Progenitor cell of endocrine pancreas (in vitro differentiated cells): ENCODE measurements at places on chromosomes 3 and 15.

DNA sequence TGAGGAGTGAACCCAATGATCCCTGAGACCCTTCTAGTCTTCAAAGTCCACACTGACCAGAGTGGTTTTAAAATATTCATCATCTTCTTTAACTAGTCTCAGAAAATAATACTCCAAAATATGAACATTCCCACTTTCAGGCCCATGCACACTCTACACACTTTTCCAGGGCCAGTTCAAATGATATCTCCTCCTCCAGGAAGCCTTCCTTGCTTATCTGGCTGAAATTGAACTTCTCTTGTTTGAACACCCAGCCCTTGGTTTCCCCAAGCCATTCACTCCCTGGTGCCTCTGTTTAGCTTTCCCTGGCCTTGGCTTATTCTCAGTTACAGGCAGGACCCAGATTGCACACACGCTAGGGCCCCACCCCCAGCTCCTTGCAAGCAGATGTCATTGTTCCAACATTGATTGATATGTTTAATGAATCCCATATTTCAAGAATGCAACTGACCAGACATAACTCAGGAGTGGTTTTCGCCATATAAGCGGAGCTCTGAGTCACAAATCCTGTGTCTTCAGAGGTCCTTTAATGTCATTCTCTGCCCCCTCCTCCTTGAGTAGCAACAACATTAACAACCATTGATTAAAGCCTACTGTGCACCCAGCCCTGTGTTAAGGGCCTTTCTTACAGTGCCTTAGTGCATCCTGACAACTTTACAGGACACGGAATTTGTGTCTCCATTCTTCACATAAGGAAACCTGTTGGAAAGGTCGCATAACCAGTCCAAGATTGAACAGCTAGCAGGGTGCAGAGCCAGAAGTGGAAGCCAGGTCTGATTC is 2.1 kb downstream of the ITGA11 start:
- no peak for DNase-seq

GRCh38 chr3:104436506-104436905 is 930.2 kb upstream of the ALCAM start:
- DNase-seq = no peak

DNA sequence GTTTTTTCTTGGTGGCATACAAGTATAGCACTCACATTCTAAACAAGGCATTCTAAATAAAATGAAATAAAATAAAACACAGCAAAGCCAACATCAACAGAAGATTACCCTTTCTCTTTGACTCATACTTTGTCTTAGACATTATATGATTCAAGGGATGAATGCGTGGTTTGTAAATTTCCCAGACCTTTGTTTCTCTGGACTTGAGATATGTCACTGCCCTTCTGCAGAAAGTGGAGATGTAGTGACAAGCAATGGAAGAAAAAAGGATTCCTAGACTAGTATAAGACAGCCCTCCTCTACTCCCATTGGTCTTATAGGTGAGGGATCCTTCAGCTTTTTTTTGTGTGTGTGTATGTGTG is 22.4 kb downstream of the NANOGP8 start:
- no peak for DNase-seq

DNA sequence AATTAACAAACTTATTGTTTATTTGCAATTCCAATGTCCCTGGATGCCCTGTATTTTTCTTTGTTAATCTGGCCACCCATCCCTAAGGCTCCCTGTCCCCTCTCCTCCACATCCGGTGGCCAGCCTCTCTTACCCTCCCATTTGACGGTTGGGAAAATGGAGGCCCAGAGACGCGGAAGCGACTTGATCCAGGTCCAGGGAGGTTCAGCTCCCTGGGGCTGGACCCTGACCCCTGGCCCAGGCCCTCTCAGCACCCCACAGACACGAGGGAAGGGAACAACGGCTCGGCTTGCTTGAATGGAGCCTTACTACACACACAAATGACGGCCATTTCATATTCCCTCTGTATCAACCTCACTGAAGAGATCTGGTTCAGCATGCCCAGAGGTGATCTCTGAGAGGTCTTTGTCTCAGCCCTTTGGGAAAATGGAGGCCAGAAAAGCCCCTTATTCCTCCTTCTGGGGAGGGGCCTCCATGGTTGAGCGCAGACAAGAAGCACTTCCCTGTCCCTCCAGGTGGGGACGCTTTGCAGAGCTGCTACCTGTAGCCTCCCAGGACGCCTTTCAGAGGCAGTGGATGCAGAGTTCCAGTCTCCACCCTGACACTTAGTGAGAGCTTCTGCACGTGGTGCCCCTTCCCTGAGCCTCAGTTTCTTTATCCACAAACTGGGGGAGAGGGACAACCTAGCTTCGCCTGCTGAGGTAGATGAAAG is 82.1 kb downstream of the ATP2B2 start:
- DNase-seq = no peak

DNA sequence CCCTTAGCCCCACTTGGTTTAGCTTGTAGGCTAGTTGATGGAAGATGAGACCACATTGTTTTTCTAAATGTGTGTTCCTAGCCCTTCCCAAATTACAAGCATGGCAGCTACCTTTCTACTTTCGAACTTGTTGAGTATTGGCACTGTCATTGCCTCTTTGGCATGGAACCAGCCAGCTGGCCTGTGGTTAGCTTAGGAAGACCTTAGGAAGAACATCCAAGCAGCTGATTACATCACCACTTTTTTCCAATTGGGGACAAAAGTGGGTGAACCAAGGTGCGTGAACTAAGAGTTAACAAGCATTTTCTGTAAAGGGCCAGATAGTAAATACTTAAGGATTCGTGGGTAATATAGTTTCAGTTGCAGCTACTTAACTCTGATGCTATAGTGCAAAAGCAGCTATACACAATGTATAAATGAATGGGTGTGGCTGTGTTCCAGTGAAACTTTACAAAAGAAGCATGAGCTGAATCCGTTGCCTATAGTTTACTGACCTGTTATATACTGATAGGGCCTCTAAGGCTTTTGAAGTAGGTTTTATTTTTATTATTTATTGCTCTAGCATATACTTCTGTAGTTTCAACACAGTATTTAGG is 8.5 kb downstream of the KLHL18 start:
- no peak for DNase-seq

- DNase-seq = no peak
These were observed 20.1 kb downstream of the RFT1 start for GRCh38 chr3:53109891-53110771.

DNA sequence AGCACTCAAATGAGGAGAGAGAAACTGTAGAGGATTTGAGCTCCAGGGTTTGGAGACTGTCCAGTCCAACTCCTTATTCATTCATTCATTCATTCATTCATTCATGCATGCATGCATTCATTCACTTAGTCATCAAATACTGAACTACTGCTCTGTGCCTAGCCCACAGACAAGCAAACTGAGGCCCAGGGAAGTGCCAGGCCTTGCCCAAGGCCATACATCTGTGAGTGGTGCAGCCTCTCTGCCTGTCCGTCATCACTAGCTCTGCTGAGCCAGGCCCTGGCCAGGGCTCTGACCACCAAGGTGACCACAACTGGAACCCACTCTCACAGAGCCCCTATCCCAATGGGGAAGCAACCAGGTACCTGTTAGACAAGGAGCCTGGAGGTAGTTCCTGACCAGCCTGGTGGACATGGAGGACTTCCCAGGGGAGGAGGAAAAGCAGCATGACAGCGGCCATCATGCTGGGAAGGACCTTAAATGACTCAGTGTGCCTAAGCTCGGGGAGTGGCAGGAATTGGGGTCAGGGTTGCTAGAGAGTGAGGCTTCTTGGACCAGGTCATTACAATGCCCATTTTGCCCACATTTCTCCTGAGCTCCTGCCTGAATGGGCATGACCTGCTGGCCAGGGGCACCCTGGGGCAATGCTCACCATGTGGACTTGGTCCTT is 27.5 kb upstream of the RPL29 start:
- no peak for DNase-seq
